ENCODE measurements at places on chromosomes 3 and 15.

GRCh38 chr3:52520716-52521487, 12.8 kb downstream of the NT5DC2 start:
- DNase-seq, result no peak

GRCh38 chr15:76492538-76492937, 156.0 kb downstream of the ISL2 start:
- DNase-seq, result no peak

DNA sequence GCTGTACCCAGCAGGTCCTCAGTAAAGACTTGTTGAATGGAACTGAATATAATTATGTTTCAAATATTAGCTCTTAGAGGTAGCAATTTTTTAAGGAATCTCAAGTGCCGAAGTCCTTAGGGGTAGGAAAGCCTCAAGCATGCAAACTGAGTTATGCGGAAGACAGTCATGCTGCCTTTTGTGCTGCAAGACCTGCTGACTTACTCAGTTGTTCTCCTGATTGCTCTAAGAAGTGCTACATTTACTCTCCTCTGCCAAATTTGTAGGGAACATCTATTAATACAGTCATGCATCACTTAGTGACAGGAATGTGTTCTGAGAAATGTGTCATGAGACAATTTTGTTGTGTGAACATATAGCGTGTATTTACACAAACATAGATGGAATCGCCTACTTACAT, 325.6 kb upstream of the AZI2 start:
- no peak for DNase-seq

DNA sequence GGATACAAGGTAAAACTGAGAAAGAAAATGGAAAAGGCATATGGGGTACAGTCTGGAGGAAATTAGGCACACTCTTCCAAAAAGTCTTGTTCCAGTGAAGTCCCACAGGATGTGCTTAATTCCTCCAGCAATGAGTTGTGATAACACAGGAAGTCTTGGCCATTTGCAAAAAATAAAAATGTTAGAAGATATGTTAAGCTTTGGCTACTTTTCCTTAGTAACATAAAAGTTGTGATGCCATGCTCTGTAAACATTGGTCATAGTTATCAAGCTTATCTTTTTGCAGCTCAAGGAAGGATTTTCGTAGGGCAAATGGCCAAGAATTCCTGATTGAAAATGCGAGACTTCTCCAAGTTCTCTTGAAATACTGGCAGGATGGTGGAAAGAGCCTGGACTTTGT, 26.4 kb downstream of the LNP1 start:
- DNase-seq, result no peak

DNA sequence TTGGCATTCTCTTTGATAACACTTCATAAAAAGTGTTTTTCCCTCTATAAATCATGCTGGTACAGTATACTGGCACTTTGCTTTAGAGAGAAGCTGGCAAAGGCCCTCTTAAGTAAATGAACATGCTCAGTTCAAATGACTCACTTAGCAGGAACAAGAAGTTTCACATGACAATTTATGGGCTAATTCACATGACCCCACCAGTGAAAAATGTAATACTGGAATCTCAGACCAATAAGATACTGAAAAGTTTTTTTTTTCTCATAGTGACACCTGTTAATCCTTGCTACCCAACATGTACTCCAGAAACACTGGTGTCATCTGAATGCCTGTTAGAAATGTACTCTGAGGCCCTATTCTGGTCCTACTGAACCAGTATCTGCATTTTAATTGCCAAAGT, 13.9 kb downstream of the BTBD1 start:
- no peak for DNase-seq

DNA sequence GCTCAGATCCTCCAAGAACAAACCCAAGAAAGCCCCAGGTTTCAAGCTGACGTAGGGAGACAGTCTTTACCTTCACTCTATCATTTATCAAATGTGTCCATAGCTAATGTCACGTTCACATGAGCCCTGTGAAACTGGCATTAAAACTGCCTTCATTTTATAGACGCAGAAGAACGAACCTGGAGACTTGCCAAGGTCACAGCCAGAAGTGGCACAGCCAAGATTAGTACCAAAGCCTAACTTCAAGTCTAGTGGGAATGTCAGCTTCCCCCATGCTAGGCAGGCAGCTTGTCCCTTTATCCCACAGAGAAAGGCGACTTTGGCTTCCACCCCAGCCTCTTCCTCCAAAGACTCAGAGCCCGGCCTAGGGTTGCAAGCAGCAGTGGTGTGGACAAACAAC, 517.2 kb downstream of the SHQ1 start:
- DNase-seq, result no peak

DNA sequence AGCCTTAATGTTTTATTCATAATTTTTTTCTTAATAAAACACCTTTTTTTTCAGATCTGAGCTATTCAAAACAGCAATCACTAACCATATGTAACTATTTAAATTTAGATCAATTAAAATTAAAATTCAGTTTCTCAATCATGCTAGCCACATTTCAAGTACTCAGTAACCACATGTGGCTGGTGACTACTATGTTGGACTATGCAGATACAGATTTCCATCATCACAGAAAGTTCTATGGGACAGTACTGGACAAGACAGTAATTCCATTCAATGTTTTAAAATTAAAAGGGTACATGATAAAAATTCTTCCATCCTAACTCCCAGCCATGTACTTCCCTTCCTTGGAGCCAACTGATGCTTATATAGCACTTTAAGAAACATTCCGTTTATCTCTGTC, 119.3 kb downstream of the GLDN start:
- DNase-seq, result no peak

DNA sequence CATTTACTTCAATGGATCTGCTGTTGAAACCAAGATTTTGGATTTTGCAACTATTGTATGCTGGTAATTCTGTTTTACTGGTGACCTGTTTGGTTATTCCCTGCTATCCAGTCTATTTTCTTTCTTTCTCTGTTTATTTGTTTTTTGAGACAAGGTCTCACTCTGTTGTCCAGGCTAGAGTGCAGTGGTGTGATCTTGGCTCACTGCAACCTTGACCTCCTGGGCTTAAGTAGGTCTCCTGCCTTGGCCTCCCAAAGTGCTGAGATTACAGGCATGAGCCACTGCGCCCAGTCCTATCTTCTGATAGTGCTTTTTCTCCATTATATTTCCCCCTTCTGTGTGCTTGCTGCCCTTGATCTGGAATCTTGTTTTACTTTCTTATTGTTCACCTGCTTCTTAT, 15.6 kb downstream of the USP13 start:
- no peak for DNase-seq

Measured in activated T-cell treated with anti-CD3 and anti-CD28 coated beads for 48 hours (primary cell).